IPS-NIHi11 (cell line): ENCODE measurements at places on chromosomes 7 and 10.

DNA sequence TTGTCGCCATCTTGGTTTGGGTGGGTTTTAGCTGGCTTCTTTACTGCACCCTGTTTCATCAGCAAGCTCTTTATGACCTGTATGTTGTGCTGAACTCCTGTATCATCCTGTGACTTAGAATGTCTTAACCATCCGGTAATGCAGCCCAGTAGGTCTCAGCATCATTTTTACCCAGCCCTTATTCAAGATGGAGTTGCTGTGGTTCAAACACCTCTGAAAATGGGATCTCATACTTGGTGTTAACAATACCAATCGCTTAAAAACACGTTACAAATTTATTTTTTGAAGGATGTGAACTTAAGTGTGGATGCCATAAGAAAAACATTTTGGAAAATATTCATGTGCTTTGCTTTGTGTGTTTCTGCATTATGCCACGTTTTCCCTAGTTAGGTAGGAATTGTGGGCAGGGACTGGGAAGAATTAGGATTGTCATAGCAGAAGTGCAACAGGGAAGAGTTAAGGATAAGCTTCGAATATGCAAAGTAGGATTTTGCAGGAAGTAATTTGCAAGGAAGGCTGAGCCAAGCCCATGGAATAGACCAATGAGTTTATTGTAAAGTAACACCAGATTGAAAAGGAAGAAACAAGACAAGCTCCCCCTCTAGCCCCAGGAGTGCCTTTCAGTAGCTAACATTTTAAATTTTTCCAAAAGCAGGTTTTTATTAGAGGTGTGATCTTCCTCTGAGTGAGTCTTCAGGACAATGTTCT lies 56.4 kb downstream of the PRR15 start:
- DNase-seq = no peak

GRCh38 chr7:47267346-47267745 lies 314.6 kb downstream of the TNS3 start:
- no peak for DNase-seq

GRCh38 chr7:1033546-1034145 lies 10.7 kb upstream of the GPR146 start:
- no peak for DNase-seq

- DNase-seq = no peak
These were observed 238.2 kb downstream of the CELF2 start for GRCh38 chr10:11255796-11256444.

GRCh38 chr10:72563327-72563932 lies 62.4 kb downstream of the MICU1 start:
- no peak for DNase-seq

DNA sequence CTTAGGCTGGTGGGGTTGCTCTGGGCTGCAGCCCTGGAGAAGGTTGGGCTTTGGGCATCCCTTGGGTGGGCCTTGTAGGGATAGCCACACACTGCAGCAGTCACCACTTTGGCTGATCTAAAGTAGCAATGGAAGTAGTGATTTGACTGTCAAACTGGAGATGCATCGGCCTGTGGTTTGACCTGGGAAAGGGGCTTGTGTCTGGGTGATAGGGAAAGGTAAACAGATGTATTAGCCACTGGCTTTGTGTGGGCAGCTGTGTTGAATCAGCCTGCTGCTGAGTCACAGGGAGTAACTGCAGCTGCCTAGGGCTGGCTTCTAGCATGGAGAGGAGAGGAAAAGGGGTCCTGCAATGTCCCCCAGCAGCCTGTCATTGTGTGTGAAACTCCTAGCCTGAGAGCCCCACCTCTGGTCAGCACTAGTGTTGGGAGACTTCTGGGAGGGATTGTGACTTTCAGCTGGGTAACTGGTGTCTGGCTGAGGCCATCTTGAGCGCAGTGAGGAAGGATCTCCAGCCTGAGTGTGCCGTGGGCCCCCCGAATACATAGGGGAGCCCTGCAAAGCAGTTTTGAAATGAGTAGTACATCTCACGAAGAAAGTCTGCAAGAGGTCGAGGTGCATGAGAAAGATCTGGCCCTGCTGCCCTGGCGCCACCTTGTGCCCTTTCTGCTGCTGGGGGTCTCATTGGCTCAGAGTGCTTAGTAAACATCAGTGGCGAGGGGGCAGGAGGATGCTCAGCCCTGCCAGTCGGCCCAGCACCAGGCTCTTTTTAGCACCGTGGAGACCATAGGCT lies 117.3 kb downstream of the FANK1 start:
- DNase-seq = peak; percentile 49

DNA sequence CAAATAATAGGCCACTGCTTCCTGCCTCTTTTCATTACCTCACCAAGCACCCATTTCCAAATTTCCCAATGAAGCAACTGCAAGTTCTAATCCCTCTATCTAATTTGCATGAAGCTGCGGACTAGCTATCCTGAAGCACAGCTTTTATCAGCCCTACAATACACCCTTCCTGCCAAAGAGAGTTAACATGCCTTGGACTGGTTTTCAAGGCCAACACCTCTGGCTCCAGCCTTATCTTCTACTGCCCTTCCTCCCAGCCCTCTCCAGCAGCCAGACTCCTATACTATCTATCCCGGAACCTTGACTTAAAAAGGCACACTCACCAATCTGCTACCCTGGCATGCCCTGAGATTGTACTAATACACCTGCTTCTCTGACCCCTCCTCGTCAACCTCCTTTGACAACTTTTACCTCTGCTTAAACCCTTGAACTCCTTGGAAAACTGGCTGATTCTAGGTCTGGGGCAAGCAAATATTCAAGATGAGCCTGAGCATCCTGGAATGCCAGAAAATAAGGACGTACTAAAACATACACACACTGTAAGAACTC lies 73.4 kb downstream of the SGMS1 start:
- DNase-seq = no peak

GRCh38 chr10:8993864-8994263 lies 939.4 kb downstream of the GATA3 start:
- no peak for DNase-seq

DNA sequence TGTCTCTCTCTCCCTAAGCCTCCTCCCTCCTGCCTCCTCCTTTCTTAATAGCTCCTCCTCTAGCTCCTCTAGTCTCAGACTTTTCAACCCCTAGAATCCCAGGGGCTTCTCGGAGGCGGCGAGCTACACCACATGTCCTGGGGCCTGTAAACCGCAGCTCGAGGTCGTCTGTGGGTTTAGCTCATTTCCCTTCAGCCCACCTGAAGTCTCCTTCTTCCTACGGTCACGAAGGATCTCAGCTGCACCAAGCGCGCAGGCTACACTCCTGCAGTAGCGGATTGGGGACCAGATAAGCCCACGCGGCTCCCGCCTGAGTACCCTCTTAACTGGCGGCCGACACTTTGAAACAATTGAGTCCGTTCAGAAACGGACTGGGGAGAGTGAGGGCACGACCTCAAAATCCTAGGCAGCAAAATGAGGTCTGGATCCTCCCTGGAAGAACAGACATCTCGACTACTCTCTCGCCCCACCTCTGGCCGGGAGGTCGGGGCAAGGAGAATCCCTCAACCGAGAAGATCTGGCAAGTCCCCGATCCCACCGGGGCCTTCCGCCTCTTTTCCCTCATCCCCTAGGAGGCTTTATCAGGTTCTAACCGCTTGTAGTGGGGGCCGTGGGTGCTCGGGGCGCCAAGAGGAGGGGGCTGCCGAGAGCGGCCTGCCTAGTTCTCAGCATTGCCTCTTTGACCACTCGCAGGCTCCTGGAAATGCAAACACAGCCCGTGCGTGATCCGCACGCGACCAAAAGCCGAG lies 1.3 kb upstream of the SORCS3 start:
- peak; percentile 46 for DNase-seq

- no peak for DNase-seq
These were observed 36.1 kb upstream of the CCNY start for GRCh38 chr10:35300063-35300699.

DNA sequence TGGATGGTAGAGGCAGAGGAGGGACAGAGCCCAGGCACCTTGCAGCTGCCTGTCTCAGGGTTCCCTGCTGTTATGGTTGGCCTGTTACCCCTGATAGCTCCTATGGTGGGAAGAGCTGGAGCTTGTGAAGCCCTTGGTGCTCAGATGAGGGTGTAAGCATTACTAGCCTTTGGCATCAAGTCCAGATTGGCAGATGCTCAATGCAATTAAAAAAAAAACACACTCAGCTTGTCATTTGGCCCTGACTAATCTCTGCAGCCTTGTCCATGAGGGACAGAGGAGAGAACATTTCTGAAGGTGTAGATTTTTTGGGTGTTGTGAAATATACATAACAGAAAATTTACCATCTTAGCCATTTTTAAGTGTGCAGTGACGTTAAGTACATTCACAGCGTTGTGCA lies 86.3 kb downstream of the PLPP4 start:
- DNase-seq = no peak

- no peak for DNase-seq
These were observed 10.8 kb upstream of the ZNF467 start for GRCh38 chr7:149784251-149784608.

DNA sequence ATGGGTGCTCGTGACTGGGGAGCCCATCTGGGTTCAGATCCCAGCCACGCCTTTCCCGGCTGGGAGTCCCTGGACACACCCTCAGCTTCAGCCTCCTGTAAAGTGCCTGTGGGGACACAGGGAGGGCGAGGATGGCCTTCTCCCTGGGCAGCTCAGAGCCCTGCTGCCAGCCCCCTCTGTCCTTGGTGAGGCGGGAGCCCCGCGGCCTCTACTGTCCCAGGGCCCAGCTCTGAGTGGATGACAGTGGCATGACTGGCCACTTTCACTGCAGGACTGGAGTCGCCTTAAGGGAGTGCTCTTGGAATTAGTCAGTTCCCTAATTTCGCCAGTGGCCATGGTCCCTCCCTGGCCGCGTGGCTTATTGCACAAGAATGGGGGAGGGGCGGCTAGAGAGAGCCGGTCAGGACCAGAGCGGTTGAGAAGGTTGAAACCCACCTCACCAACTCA lies 4.6 kb downstream of the BRI3 start:
- no peak for DNase-seq

DNA sequence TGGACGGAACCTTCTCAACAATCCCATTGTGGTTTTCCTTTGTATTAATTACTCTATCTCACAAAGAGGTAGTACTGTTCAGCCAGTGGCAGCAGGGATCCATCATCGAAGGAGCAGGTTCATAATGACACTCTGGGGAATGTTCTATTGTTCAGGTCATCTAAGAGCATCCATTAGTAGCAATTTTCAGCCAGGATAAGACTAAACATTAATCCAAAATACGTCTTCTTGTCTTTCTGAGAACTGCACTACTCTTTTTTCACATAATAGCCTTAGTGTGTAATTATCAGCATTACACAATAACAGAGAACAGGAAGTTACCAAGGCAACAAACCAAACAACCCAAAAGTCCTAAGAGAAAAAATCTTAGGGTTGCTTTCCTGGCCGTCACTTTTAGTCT lies 259.5 kb upstream of the VWC2 start:
- DNase-seq = no peak
